ENCODE measurements at places on chromosomes 12 and 14. TPM values are rescaled to one million over a fixed set of nuclear protein-coding genes. Genes with fewer than 3 reads are reported as not detected.

Gene LRTM2
- total RNA-seq: not detected

Gene BDKRB2
- total RNA-seq: not detected

Gene SMCO2
- total RNA-seq: 0.27 TPM

Gene DPPA3
- not detected for total RNA-seq

Gene GALNT9
- not detected for total RNA-seq

Gene STON2
- 0.29 TPM for total RNA-seq

Gene TCL1B
- not detected for total RNA-seq

Gene KRT4
- total RNA-seq: not detected

Gene YEATS4
- 23.5 TPM for total RNA-seq

Gene CLEC2A
- total RNA-seq: not detected

Gene OTOGL
- total RNA-seq: 0.56 TPM

Gene TMEM106C
- total RNA-seq: 93.1 TPM

Gene PPP4R4
- not detected for total RNA-seq

Gene MYF6
- total RNA-seq: not detected

Gene KLRD1
- total RNA-seq: 0.21 TPM

Gene GPD1
- 0.26 TPM for total RNA-seq

Gene MDM1
- total RNA-seq: 16.3 TPM

Gene CNOT2
- 55.1 TPM for total RNA-seq

Gene PTPRB
- 0.10 TPM for total RNA-seq

Gene DNM1L
- 63.2 TPM for total RNA-seq

Gene C12orf54
- 2.6 TPM for total RNA-seq

Gene SIX6
- total RNA-seq: not detected

Gene TMEM229B
- 5.1 TPM for total RNA-seq

Gene TSHR
- not detected for total RNA-seq

Gene GARIN6
- not detected for total RNA-seq

Gene KRT73
- total RNA-seq: not detected

Gene ART4
- total RNA-seq: not detected

Gene SLC4A8
- 10.7 TPM for total RNA-seq

Gene GUCY2C
- 0.08 TPM for total RNA-seq

Gene CIT
- total RNA-seq: 35.7 TPM

Gene LRRC43
- 0.16 TPM for total RNA-seq

Gene KLRK1
- 1.2 TPM for total RNA-seq

Gene TMEM132D
- total RNA-seq: 0.03 TPM

Gene CAPZA3
- not detected for total RNA-seq

Gene EGLN3
- total RNA-seq: 3.0 TPM

Gene GLT8D2
- 0.41 TPM for total RNA-seq

Measured in GM12878 (cell line).